ENCODE measurements at places on chromosomes 2 and 18. TPM values are rescaled to one million over a fixed set of nuclear protein-coding genes. Genes with fewer than 3 reads are reported as not detected.

GRCh38 chr18:62512996-62513395 is 9.8 kb upstream of the ZCCHC2 start:
- peaks cover 4% of the 10 kb centered on the region for H3K36me3 ChIP-seq
- no peak overlapping the region for H3K27ac ChIP-seq
- no peak for DNase-seq

STK11IP gene
- 19.3 TPM for total RNA-seq

- H3K4me1 ChIP-seq, result no peaks in the 10 kb centered on the region
- no peaks in the 10 kb centered on the region for H3K36me3 ChIP-seq
- H3K4me3 ChIP-seq, result no peak overlapping the region
- no peaks in the 10 kb centered on the region for H3K27me3 ChIP-seq
- DNase-seq, result no peak
Measured at GRCh38 chr18:52408800-52409302, 68.9 kb downstream of the DCC start.

GRCh38 chr2:64525317-64525613 is 1.1 kb downstream of the AFTPH start:
- peak overlapping the region; percentile 100 for H3K4me3 ChIP-seq
- peaks cover 4% of the 10 kb centered on the region for H3K27me3 ChIP-seq
- H3K36me3 ChIP-seq, result peaks cover 5% of the 10 kb centered on the region
- H3K4me1 ChIP-seq, result peaks cover 36% of the 10 kb centered on the region

GRCh38 chr2:212294816-212295215 is 243.8 kb downstream of the ERBB4 start:
- no peaks in the 10 kb centered on the region for H3K27me3 ChIP-seq
- H3K4me3 ChIP-seq, result no peak overlapping the region
- H3K36me3 ChIP-seq, result no peaks in the 10 kb centered on the region

KIAA2012 gene
- 0.24 TPM for total RNA-seq

GRCh38 chr18:55998071-55998522 is 410.1 kb upstream of the TCF4 start:
- peak overlapping the region; percentile 80 for H3K4me3 ChIP-seq
- DNase-seq, result peak; percentile 67
- H3K36me3 ChIP-seq, result no peaks in the 10 kb centered on the region
- peak overlapping the region; percentile 80 for H3K27ac ChIP-seq

CBLN2 gene
- not detected for total RNA-seq

- no peaks in the 10 kb centered on the region for H3K36me3 ChIP-seq
- no peaks in the 10 kb centered on the region for H3K4me1 ChIP-seq
- DNase-seq, result no peak
- H3K27ac ChIP-seq, result no peak overlapping the region
Measured at GRCh38 chr18:45439851-45440645, 175.2 kb upstream of the SLC14A2 start.

DNA sequence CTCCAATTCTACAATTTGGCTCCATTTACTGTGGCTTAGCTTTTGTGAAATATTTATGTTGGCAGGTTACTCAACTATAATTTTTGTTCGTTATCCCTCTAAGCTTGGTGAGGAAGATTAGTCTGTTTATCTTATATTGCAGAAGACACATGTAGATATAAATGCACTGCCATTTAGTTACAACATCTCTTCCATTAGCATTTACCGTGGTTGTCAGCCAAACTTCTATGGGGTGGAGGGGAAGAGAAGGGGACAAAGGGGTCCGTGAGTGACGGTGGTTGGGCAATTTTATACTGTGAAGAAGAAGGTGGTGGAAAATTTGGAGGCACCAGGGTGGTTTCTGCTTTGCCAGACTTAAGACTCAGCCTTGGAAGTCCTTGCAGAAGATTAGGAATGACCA is 117.6 kb upstream of the CXCR4 start:
- H3K27ac ChIP-seq, result no peak overlapping the region
- no peaks in the 10 kb centered on the region for H3K36me3 ChIP-seq
- no peak for DNase-seq
- H3K4me3 ChIP-seq, result no peak overlapping the region
- H3K4me1 ChIP-seq, result no peaks in the 10 kb centered on the region
